ENCODE measurements at places on chromosomes 2 and 18. TPM values are rescaled to one million over a fixed set of nuclear protein-coding genes. Genes with fewer than 3 reads are reported as not detected.
A peak's percentile ranks its signal among the peaks of the same experiment; 100 is the strongest.

Gene PLGLB2
- polyA plus RNA-seq: 1.5 TPM

Gene AQP12B
- polyA plus RNA-seq: not detected

Gene TTN
- polyA plus RNA-seq: 2.9 TPM

Gene KCNG2
- not detected for polyA plus RNA-seq

Gene ZC3H8
- polyA plus RNA-seq: 13.1 TPM

Gene FEV
- polyA plus RNA-seq: not detected

Gene C2orf72
- polyA plus RNA-seq: not detected

Gene AGXT
- not detected for polyA plus RNA-seq

Gene IL36B
- polyA plus RNA-seq: not detected

Gene PTPRM
- not detected for polyA plus RNA-seq

Gene SLC1A4
- polyA plus RNA-seq: 2.4 TPM

Gene CCDC74A
- not detected for polyA plus RNA-seq

DNA sequence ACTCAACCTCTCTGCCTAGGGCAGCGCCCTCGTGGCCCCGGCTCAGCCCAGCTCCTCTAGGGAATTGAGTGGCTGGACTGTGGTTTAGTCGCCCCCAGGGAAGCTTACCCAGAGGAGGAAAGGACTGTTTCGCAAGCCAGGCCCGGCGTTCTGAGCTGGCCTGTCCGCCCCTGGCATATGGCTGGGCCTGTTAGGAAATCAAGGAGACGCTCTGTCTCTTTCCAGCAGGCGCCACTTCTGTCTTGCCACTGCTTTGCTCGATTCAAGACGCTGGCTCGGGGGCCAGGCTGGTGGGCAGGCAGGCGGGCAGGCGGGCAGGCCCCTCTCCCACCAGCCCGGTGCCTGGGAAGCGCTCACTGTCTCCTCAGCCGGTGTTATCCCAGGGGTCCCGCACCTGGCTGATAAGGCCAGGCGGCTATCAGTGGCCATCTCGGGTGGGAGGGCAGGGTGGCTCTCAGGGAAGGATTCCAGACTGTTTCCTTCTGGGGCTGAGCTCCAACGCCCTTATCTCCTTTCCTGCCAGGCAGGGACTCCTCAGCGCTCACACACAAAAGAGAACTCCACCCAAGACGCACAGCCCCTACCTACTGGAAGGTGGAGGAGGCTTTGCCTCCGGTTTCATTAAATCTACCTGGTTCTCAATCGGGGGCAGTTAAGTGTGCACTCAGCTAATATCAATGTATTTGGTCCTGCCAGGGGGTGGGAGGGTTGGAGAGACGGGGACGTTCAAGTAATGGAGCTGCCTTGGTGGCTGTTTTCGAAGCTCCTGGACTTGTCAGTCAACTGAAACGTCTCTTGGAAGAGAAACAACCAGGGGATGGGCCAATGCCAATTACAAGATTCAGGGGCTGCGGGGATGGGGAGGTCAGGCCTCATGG is 109.1 kb downstream of the SMAD7 start:
- DNase-seq: no peak

DNA sequence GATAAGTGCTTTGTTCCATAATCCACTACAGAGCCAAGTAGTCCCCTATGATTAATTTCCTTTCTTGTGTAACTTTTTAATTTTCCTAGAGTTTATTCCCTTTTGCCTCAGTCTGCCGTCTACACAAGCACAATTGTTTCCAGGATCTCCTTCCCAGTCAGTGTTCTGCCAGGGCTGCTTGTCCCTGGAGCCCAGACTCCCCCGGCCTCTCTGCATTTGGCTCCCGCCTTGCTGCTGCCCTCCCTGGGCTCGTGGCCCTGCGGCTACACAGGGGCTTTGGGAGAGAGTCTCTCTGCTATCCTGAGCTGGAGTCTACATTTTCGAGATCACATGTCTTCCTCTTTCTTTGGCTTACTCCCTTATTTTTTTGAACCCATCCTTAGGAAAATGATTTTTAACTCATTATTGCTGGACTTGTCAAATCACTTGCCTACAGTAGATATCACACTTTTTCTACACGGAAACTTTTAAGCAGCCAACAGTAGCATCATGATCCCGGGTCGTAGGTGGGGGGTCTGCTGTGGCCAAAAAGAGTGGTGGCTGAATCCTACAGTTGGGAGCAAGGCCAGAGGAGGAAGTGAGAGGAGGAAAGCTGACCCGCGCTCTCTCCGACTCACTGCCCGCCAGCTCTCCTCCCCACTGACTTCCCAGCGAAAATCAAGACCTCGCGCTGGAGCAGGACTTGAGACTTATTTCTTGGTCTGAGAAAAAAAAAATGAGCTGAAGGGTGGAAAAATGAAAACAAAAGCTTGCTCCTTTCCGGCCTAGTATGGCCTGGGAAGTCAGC is 9.4 kb downstream of the FBLN7 start:
- DNase-seq: no peak

- DNase-seq: no peak
Observed at GRCh38 chr2:175003875-175004729, 1.1 kb downstream of the CHN1 start.

DNA sequence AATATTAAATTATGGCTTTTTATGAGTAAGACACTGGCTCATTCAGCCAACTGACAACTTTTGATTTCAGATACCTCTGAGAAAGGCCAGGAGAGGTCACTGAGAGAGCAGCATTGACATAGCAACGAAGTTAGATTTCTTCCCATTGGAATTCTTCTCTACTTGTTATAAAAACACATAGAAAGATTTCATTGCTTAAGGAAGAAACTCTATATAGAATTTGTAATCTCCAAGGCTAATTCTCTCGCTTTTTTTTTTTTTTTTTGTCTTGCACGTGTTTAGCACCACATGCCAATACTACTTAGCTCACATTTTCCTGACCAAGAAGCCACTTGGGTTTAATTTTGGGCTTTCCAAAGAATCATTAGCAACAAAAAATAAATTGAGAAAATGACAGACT is 233.7 kb downstream of the CALCRL start:
- no peak for DNase-seq

- no peak for DNase-seq
Observed at GRCh38 chr18:64330931-64331330, 182.0 kb upstream of the LINC00305 start.

- DNase-seq: no peak
Observed at GRCh38 chr2:31270822-31271231, 36.9 kb downstream of the EHD3 start.

GRCh38 chr2:241902357-241902991 is 32.9 kb downstream of the RTP5 start:
- no peak for DNase-seq

DNA sequence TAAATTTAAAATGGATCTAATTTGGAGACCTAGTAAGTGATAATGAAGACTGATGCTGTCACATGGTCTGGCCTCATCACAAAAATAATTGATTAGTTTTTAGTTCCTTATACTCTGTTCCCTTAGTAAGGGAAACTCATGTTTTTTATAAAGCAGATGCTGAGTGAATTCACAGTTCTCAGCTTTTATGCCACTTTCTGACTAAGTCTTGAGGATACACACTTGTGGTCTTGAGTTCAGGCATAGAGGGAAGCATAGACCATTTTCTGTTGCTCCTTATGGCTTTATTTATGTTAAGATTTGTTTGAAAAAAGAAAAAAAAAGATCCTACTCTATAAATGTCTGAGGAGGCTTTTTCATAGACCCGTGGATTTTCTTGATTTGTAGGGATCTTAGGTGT is 91.1 kb downstream of the MAP4K4 start:
- no peak for DNase-seq

DNA sequence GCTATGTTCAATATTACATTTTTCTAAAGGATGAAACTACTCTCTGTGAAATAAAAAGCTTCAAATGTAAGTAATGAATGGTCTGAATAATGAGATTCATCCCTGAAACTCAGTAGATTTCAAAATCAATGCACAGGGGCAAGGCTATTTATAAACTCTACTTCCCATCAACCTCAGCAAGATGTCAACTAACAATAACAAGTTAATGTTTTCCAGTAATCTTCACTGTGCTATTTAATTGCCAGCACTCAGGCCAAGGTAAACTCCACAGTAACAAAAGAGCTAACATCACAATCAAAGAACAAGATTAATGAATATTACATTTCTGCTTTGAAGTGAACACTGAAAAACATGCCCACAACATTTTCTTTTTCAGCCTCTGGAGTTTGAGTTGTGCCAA is 144.3 kb upstream of the ZFP36L2 start:
- DNase-seq: no peak

DNA sequence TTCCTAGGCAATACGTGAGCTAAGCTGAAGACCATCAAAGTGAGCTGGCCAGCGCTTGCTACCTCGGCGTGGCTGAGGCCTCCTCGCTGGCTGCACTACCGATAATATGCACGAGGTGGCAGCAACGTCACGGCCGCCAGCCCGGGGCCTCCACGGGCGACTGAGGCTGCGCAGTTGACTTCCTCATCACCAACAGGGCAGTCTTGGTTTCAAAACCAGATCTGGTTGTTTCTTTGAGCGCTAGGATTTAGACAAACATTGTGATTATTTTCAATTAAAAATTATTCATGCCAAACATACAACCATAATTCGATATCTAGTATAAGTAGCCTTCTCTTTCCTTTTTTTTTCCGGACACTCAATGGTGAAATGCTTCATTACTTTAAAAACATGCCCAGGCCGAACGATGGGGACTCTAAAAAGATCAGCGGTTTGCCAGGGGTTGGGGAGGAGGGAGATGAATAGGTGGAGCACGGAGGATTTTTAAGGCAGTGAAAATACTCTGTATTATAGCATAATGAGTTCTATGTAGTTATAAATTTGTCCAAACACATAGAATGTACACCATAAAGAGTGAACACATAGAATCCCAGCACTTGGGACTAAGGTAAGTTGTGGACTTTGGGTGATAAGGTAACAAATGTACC is 52.0 kb downstream of the CYBRD1 start:
- peak; percentile 72 for DNase-seq

DNA sequence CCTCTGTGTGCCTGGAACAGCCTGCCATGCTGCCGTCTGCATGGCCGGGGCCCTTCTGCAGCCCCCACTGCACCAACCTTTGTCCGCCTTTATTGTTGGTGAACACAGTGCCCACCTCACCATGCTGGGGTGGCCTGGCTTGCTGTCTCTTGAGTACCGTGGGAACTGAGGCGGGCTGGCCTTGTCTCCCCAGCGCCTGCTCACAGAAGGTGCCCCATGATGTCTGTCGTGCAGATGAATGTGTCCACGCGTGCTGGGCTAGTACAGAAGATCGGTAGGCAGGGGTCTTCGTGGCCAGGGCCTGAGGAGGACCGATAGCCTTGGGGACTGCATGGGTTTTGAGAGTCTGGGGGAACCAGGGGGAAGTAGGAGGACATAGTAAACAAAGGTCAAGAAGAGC is 242.4 kb downstream of the LDLRAD4 start:
- no peak for DNase-seq

GRCh38 chr18:49447810-49448745 is 12.4 kb downstream of the DYM start:
- DNase-seq: no peak

- no peak for DNase-seq
Observed at GRCh38 chr18:9775178-9775577, 67.1 kb downstream of the RAB31 start.

GRCh38 chr2:199282309-199282708 is 175.4 kb downstream of the SATB2 start:
- no peak for DNase-seq

DNA sequence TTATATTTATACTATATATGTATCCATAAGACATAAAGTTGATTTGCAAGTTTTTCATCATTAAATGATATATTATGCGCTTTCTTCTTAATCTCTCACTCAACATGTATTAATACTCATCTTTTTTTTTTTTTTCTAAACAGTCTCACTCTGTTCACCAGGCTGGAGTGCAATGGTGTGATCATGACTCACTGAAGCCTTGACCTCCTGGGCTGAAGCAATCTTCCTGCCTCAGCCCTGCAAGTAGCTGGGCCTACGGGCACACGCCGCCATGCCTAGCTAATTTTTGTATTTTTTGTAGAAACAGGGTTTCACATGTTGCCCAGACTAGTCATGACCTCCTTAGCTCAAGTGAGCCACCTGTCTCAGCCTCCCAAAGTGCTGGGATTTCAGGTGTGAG is 51.4 kb upstream of the MAP4K3 start:
- no peak for DNase-seq

DNA sequence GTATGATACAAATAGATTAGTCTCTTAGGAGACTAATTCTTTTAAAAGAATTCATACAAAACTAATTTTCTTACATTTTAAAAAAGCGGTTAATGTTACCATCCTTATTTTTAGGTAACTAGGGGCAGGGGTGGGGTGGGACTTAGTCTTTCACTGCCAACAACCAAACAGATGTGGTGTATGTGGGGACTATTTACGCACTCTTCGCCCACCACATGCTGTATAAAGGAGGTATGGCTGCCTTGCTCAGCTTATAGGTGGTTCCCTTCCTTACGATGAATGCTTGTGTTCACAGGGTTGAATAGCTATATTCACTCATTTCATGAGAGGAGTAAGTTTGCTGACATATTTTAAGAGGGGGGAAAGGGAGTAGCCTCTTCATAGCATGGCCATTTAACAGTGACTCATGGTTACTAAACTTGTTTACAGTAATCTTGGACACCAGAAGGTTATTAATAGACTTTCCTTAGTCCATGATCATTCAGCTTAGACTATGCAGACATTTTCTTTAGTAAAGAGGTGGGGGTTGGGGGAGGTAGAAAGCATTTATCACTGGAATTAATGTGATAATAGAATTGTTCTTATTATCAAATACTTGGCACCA is 61.8 kb downstream of the CAB39 start:
- no peak for DNase-seq

GRCh38 chr2:105598829-105599698 is 145.6 kb upstream of the NCK2 start:
- no peak for DNase-seq
